Bronchus fibroblast of lung (primary cell): ENCODE measurements at places on chromosomes 13 and 19. TPM values are rescaled to one million over a fixed set of nuclear protein-coding genes. Genes with fewer than 3 reads are reported as not detected.

Gene CYP2F1
- total RNA-seq, result not detected in 2 replicates

Gene GPR183
- not detected in 2 replicates for total RNA-seq

Gene BLVRB
- total RNA-seq, result 80.2 and 84.3 TPM in 2 replicates

Gene RFPL4AL1
- not detected in 2 replicates for total RNA-seq
